NCI-H1436 (cell line): ENCODE measurements at places on chromosomes 2 and 18.
A peak's percentile ranks its signal among the peaks of the same experiment; 100 is the strongest.

DNA sequence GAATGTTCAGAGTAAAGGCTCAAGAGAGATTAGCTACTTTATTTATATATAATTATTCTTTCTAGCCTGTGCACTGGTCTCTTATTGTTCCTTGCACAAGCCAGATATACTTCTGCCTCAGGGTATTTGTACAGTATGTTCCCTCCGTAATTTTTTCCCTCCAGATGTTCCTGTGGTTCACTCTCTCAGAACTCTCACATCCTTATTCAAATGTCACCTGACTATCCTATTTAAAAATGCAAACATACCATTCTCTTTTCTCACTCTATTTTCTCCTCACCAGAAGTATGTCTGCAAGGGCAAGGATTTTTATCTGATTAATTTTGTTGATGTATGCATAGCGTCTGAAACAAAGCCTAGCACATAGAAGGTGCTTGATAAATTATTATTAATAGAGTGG, 64.0 kb upstream of the CERS6 start:
- DNase-seq = no peak

GRCh38 chr2:236177604-236177966, 9.4 kb upstream of the GBX2 start:
- DNase-seq = peak; percentile 68

DNA sequence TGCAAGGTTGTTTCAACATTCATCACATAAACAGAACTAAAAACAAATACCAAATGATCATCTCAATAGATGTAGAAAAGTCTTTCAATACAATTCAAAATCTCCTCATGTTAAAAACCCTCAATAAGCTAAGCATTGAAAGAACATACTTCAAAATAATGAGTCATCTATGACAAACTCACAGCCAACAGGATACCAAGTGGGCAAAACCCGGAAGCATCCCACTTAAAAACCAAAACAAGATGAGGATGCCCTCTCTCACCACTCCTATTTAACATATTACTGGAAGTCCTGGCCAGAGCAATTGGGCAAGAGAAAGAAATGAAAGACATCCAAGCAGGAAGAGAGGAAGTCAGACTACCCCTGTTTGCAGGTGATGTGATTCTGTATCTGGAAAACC, 992.2 kb upstream of the PIK3C3 start:
- no peak for DNase-seq

DNA sequence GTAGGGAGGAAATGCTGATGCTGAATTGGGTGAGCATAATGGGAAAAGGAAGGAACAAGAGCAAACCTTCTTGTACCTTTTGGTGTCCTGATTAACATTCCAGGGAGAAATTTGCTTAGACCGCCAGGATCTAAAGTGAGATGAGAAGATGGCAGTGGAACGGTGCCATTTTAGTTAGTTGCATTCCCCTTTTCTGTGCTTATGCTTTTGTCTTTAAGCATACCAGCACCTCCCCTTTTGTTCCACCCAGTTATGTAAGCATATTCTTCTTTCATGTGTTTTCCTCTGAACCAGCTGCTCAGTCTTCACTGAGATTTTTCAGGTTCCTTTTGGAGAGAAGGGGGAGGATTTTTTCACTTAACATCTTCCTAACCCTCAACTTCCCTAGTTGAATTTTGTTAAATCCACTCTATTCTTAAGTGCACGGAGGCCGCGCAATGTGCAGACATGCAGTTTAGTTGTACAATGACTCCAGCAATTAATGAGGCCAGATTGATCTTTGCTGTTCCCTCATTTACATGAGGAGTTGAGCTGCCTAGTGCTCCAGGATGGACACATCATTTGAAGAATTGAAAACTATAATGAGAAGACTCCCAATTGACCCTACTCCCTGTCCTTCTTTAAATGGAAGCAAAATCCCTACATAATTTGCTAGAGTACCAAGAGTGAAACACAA, 73.9 kb downstream of the MAP4K4 start:
- no peak for DNase-seq

GRCh38 chr18:59835605-59836379, 64.0 kb upstream of the PMAIP1 start:
- DNase-seq = no peak

- no peak for DNase-seq
These were observed 479.3 kb upstream of the NXPH2 start for GRCh38 chr2:139259422-139260051.

DNA sequence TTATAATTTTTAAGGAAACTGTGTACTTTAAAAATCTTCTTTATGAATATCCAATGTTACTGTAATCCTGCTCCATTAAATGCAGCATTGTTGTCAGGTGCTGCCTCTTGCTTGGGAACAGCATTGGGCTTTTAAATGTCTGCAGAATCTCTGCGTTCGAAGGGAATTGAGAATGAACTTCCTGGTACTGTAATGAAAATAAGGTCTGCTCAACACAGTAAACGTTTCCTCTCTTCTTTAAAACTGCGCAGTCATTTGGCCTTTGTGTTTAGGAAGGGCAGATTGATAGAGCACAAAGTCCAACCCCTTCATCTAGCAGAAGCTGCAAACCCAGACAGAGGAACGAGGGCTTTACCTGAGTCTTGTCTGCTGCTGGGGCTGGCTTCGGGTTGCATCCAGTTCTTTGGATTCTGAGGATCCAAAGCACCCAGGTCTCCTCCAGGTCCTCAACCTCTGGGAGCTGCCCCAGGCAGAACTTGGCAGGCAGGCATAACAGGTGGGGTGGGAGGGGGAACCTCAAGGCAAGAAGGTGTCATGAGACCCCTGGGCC, 104.5 kb downstream of the UGGT1 start:
- no peak for DNase-seq

GRCh38 chr18:35731701-35732100, 150.2 kb downstream of the GALNT1 start:
- no peak for DNase-seq

GRCh38 chr2:239789711-239790110, 235.4 kb downstream of the NDUFA10 start:
- no peak for DNase-seq

- no peak for DNase-seq
These were observed 64.9 kb downstream of the CYBRD1 start for GRCh38 chr2:171587132-171587531.
